ENCODE measurements at places on chromosomes 6 and 20.

DNA sequence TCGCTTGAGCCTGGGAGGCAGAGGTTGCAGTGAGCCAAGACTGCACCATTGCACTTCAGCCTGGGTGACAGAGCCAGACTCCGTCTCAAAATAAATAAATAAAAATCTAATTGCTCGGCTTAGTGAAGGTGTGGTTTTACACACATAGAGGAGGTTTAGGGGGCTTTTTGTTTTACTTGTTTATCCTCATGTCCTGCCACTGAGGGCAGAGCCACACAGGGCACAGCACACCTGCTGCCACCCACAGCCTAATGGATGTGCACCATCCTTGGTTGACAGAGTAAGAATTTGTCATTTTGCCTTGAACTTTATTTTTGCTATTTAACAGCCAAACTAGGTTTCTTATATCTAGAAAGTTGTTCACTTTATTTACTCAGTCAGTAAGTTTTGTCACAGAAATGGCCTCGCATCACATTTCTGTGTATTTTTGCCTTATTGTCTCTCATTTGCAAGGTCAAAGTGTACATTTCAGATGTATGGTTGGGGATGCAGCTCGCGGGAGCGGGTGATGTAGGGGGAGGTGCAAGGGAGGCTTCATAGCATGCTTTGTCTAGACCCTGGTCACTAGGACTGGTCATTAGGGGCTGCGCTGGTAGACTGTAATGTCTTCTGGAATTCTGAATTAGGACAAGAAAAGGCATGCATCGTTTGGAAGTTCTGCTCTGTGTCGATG is 67.8 kb upstream of the NAA20 start:
- DNase-seq, result no peak

DNA sequence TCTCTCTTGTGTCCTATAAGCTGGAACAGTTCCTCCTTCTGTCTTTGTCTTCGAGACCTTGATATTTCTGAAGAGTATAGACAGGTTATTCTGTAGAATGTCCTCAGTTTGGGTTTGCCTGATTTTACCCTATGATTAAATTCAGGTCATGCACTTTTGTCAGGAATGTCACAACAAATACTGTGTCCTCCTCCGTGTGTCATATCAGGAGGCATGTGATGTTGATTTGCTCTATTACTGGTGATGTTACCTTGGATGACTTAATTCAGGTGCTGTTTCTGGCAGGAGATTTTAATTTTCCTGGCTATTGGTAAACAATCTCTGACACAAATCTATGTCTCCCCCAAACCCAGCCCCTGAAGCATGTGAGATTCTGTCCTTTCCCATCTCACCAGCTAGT is 33.3 kb upstream of the CHMP4B start:
- DNase-seq, result no peak

- no peak for DNase-seq
These were observed 198.7 kb upstream of the RREB1 start for GRCh38 chr6:6909111-6909510.

- DNase-seq, result no peak
These were observed 32.6 kb downstream of the MOCS1 start for GRCh38 chr6:39901670-39902069.

DNA sequence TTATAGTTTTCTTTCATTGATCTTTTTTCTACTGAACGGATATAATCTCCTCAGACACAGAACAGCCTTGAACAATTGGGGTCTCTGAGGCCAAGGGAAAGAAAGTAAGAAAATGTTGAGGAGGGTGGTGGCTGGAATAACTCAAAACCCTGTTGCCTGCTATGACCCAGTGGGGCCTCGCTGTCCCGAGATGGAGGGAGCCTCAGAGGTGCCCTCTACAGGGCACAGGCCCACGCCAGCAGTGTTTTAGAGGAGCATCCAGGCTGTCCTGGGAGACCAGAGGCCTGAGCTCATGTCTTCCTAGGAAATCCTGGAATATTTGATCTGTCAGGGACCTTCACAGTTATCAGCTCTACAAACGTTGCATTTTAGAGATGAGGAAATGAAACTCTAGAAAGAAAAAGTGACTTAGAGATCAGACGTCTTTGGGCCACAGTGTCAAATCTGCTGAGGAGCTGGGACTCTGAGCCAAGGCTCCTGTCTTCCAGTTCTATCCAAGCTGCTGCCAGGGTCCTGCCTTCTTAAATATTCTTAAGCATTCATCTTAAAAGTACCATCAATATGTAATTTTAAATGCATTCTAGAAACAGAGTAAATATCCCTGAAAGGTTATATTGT is 26.3 kb downstream of the ALDH5A1 start:
- peak; percentile 57 for DNase-seq

- DNase-seq, result peak; percentile 42
These were observed 1.9 kb downstream of the MKKS start for GRCh38 chr20:10432079-10432478.

Measured in choroid plexus epithelial cell (primary cell).